ENCODE measurements at places on chromosomes 6 and 20.

- DNase-seq: peak; percentile 23
These were observed 128.2 kb downstream of the COL12A1 start for GRCh38 chr6:75077701-75078100.

GRCh38 chr6:7587631-7588100 lies 2.3 kb upstream of the SNRNP48 start:
- DNase-seq: no peak

DNA sequence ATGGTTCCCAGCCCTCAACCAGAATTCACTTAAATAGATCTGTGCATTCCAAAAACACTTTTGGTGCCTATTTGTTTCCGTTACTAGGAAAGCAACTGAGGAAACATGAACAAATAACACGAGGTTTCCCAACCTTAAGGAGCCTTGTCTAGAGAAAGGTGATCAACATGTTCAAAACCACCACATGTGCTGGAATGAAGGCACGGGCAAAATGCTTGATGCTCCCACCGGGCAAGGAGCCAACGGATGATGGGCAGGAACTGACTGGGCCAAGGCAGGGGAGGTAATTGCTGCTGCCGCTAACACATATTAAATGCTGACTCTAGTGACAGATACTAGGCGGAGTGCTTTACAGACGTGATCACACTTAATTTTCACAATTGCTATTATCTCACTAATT lies 2.5 kb downstream of the MYLK4 start:
- no peak for DNase-seq

DNA sequence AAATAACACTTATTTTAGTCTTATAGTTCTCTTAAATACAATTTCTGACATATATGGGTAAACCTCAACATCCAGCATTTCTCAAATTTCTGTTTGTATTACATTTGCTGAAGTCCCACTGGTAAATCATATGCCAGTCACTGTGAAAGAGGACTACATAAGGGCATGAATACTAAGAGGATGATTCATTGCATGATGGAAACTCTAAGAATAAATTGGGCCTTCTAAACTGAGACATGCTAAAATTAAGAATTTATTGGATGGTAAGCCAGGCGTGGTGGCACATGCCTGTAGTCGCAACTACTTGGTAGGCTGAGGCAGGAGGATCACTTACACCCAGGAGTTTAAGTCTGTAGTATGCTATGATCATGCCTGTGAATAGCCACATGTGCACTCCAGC lies 12.1 kb downstream of the DEFB123 start:
- DNase-seq: no peak

DNA sequence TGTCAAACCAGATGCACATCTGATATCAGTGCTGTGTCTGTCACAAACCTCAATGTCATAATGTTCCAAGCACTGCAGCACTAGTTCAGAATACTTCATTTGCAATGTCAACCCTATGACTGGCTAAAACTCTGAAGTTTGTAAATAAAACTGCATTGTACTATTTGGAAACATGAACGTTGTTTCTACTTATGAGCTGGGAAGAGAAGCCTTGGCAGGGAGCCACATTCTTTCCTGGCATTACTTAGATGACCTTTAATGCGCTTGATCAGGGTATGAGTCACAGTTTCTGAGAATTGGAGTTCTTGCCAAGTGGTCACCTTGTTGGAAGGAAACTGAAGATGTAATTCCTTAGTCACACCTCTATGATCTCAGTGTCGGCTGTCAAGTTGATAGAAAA lies 664.8 kb upstream of the MMS22L start:
- no peak for DNase-seq

DNA sequence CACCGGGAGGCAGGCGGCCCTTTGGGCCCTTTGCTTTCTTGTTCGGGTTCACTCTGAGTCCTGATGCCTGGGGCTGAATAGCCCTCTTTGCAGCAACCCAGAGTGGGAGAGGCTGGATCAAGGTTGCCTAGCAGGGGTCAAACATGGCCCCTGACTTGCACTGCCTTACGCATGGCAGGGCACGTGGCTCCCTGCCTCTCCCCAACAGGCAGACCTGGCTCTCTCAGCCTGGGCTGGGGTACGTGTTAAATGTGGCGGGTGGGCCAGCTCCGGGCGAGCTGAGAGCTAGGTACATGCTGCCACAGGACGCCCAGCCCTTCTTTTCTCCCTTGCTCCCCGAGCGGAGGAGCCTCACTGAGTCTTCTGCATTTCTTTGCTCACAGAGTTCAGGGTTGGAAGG lies 7.3 kb downstream of the C6orf132 start:
- DNase-seq: no peak

GRCh38 chr6:106225581-106225980 lies 100.0 kb downstream of the ATG5 start:
- DNase-seq: no peak

DNA sequence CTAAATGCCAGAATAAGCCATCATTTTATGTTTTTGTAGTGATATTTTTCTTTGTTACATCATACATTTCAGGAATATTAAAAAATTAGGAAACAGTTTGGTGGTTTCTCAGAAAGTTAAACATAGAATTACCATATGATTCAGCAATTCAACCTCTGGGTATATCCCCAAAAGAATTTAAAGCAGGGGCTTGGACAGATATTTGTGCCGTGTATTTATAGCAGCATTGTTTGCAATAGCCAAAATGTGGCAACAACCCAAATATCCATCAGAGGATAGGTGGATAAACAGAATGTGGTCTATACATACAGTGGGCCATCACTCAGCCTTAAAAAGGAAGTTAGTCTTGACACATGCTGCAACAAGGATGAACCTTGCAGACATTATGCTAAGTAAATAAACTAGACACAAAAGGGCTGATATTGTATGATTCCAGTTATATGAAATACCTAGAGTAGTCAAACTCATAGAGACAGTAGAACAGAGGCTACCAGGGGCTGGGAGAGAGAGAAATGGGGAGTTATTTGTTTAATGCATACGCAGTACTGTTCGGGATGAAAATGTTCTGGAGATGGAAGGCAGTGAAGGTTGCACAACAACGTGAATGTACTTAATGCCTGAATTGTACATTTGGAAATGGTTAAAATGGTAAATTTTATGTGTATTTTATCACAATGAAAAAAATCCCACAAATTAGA lies 18.9 kb upstream of the TRAF3IP2 start:
- DNase-seq: no peak
